ENCODE measurements at places on chromosomes 5 and 9.

- DNase-seq: no peak
Observed at GRCh38 chr9:126979461-126979860, 64.9 kb downstream of the RALGPS1 start.

- DNase-seq: peak; percentile 53
Observed at GRCh38 chr5:176578391-176578808, 29.3 kb downstream of the CDHR2 start.

DNA sequence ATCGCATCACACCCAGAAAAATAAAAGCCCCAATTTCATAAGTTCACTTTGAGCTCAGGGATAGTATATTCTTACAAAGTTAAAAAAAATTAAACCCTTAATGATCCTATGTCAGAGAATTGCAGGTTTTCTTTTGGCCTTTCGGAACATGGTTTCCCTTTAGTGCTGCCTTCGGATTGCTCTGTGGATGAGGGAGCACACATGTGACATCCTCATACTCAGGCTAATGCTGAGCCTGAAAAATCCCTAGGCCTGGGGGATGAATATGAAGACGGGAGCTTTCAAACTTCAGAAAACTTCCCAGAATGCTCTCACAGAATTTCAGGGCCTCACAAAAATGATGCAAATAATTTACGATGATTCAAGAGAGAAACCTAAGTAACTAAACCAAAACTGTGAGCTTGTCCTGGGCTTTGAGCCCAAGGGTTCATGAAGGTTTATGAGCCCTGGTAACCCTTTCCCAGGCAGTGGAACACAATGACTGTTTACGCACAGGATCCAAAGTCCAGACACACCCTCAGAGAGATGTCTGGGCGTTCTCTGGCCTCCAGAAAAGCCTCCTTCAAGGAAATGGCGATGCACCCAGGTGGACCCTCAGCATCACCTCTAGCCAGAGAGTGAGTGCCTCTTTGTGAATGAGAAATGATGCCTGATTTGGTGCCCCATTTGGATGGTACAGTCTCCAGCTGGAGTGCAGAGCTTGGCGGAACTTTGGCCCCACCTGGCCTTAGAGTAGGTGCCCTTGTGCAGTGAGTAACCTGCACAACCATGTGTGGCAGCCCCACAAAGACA is 145.4 kb downstream of the ENTREP1 start:
- DNase-seq: no peak

- DNase-seq: peak; percentile 58
Observed at GRCh38 chr5:149550268-149550583, 1.0 kb downstream of the CSNK1A1 start.

DNA sequence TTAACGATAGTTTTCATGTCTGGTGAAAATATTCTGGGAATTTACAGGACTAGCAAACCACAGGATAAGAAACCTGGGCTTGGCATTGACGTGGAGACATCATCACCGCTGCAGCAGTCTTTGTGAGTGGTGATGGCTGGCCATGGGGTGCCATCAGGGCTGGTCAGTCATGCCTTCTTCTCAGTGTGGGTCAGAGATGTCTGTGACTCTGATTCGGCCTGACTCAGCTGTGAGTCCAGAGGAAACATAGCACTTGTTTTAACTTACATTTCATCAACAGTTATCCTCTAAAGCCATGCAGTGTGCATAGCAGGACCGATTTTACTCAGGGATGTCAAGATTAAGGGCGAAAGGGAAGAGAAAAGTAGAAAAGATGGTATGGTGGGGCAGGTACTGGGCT is 33.2 kb upstream of the CYFIP2 start:
- no peak for DNase-seq

GRCh38 chr5:63690546-63690945 is 271.7 kb downstream of the HTR1A start:
- DNase-seq: no peak

DNA sequence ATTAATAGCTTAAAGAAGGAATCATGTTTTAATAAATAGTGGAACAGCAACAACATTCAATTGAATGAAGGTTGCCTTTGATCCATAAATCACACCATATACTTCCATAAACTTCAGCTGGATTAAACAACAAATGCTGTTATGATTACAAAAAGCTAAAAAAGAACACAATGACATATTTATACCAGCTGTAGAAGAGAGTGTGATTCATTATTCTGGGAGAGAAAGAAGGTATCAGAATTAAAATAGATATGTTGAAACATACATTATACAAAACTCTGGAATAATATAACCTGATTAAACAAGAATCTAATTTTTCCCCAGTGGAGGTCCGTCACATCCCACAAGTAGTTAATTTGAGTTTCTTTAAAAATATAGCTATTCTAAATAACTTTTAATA is 7.5 kb upstream of the RECK start:
- DNase-seq: no peak

Data from retina (tissue), 1 donor.